Effector memory CD8-positive, alpha-beta T cell (primary cell): ENCODE measurements at places on chromosomes 5 and 9.

DNA sequence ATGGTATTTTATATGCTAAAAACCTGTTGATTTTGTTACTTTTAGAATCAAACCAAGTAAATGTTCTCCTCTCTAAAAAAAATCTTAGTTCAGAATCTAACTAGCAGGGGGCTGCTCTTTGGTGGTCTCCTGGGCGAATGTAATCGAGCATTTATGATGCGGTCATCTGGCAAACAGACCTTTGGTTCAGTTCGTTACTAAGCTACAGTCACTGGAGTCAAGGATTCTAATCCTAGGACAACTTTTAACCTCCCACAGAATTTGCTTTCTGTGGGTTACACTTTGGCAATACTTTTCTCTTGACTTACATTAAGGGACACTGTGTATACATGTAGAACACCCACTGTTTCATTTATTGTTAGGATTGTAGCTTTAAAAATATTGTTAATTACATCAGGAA, 26.3 kb upstream of the FREM1 start:
- no peak for DNase-seq

DNA sequence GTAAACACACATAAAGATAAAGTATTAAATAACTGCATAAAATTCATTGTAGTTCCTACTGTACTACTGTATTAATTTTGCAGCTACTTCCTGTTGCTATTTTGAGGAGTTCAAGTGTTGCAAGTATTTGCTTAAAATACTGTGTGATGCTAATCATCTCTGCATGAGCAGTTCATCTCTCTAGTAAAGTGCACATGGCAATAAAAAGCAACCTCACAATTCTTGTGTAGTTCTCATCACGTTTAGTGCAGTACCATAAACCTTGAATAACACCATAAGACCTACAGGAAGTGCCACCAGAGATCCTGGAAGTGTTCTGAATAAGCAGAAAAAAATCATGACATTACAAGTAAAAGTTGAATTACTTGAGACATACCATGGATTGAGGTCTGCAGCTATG, 34.6 kb downstream of the CPLANE1 start:
- no peak for DNase-seq

DNA sequence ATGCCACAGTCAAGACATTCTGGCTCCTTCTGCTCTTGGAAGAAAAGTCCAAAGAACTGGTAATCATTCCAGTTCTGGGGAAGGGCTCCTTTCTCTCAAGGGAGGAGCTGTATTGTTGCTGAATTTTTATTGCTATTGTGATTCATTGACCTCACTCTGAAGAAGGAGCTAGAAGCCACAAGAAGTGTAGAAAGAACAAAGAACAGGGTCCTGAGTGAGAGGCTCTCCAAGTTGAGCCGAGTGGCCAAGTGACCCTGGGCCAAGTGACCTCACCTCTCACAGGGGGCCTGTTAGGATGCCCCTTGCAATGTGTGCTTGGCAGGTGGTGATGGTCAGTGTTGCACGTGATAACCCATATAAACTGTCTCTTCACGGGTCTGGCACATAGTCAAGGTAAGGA, 173.3 kb downstream of the FGF18 start:
- no peak for DNase-seq

DNA sequence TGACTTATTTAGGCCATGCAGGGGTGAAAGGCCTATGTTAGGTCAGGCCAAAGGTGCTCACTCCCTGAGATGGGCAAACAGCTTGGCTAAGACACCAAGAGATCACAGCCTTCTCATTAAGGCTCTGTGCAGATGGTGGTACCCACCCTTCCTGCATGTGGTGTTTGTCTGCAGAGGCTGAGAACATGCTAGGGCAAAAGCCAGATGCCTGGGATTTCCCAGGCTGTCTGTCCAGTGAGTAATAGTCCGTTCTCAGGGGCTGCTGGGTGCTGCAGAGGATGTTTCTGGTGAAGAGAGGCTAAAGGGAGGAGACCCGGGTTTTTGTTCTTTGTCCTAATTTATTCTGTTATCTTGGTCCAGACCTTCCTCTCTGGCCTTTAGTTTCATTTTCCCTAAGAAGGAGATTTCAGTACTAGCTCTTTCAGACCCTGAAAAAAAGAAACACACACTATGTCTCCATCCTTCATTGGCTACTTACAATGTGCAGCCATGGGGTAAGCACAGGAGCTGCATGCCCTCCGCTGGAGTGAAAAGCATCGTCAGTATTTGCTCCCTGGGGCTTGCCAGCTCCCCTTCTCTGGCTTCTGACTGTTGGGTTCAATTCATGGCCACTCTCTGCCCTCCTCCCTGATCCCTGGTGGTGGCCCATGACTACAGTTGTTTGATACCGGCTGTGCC, 23.4 kb upstream of the GLRA1 start:
- DNase-seq = no peak

DNA sequence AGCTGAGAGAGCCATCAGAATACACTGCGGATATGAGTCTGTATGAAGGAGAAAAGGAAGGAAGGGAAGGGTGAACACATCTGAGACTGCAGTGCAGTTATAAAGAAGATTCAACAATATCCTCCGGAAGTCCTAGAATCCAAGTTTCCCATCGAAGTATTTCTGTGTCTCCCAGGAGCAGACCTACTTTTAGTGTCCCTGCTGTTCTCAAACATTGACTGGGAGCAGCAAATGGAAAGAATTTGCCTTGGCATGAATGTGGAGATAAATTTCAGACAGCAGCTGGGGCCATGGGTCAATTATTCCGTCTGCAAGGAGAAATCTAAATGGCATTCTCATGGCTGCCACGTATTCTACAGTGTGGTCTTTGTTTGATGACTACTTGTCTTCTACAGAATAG, 478.1 kb upstream of the SMC2 start:
- no peak for DNase-seq

- no peak for DNase-seq
These were observed 162.7 kb downstream of the SYK start for GRCh38 chr9:90964101-90965020.

DNA sequence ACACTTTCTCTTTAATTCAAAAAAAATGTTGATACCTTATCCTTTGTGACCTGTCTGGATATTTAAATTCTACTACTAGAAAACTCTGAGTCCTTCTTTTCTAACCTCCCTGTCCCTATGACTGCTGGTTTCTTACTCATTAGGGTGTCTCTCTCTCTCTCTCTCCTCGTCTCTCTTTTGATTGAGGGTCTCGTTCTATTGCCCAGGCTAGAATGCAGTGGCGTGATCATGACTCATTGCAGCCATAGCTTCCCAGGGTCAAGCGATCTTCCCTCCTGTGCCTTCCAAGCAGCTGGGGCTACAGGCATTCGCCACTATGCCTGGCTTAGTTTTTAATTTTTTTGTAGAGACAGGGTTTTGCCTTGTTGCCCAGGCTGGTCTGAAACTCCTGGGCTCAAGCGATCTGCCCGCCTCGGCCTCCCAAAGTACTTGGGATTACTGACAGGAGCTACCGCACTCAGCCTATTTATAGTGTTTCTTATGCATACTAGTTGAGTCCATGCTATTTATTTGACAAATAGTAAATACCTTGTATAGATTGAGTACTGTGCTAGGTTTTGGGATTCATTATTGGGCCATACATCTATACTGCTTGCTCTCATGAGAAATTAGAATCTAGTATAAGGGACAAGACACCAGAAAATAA, 61.9 kb downstream of the NSD1 start:
- no peak for DNase-seq

- DNase-seq = no peak
These were observed 190.3 kb downstream of the SYK start for GRCh38 chr9:90991953-90992352.

GRCh38 chr5:36147681-36148080, 4.0 kb downstream of the LMBRD2 start:
- no peak for DNase-seq

GRCh38 chr5:113157886-113158285, 181.3 kb downstream of the DCP2 start:
- DNase-seq = no peak

DNA sequence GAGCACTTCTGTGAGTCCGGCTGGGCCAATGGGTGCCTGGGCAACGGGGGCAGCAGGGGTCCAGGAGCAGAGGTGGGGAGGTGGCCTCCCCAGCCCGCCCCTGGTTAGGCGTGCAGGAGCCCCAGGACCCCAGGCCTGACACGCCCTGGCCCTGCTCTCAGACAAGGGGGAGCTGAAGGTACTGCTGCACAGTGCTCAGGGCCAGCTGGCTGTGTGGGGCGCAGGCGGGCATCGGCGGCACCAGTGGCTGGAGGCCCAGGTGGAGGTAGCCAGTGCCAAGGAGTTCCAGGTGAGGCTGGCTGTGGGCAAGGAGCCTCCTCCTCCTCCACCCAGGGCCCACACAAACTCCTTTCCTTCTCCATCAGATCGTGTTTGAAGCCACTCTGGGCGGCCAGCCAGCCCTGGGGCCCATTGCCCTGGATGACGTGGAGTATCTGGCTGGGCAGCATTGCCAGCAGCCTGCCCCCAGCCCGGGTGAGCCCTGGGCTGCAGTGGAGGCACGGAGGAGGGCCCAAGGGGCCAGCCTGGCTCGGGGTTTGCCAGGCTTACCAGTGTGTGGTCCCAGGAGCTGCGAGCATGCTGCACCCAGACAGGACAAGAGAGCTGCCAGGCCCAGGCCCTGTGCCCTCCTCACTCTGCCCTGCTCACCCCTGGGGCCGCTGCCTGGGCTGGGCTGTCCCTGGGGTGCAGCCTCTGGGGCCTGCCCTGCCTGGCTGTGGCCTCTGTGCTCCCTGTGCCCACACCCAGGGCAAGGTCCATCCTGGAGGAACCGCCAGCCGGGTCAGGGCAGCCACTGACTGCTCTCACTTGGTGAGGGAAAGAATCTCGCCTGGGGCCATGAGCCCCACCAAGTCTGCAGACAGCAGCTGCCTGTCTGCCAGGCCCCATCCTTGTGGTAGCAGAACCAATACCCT, 7.0 kb downstream of the MAMDC4 start:
- no peak for DNase-seq

GRCh38 chr5:125056671-125057485, 310.4 kb upstream of the ZNF608 start:
- DNase-seq = no peak

GRCh38 chr9:19380826-19381075, 715 bp upstream of the RPS6 start:
- no peak for DNase-seq

- no peak for DNase-seq
These were observed 42.2 kb upstream of the LCP2 start for GRCh38 chr5:170339780-170340167.

GRCh38 chr9:121696930-121697329, 45.5 kb downstream of the DAB2IP start:
- DNase-seq = no peak

- DNase-seq = no peak
These were observed 136.1 kb downstream of the GAPVD1 start for GRCh38 chr9:125397736-125398135.

DNA sequence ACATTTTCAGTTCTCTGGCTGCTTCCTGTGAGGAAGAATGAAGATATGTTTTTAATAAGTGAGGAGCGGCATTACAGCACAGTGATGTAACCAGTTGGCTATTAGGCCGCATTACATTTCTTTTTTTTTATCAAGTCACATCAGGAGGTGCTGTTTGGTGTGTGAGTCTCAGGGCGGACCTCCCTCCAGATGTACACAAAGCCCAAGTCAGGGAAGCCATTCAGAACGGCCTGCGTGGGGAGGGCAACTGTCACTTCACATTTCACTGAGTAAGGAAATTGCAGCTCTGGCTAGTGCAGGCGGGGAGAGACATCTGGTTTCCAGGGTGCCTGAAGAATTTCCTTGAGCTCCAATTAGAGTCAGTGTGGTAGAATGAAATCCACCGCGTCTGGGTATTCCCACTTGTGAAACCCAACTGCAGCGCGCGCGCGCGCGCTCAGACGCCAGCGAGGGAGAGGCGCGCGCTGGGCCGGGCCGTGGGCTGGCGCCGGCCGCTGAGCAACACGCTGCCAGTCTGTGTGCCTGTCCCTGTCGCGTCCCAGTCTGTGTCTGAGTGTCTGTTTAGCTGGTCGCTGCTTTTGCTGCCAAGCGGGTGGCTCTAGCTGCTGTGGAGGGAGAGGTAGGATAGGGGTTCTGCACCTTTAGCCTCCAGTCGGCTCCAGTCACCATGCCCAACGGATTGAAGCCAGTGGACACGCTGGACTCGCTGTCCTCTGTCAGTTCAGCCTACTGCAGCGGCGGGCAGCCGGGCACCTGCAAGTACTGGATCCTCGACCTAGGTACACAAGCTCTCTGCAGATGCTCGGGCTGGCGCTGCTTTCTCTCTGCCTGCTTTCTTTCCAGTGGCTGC, 140.8 kb upstream of the OTULINL start:
- DNase-seq = no peak

DNA sequence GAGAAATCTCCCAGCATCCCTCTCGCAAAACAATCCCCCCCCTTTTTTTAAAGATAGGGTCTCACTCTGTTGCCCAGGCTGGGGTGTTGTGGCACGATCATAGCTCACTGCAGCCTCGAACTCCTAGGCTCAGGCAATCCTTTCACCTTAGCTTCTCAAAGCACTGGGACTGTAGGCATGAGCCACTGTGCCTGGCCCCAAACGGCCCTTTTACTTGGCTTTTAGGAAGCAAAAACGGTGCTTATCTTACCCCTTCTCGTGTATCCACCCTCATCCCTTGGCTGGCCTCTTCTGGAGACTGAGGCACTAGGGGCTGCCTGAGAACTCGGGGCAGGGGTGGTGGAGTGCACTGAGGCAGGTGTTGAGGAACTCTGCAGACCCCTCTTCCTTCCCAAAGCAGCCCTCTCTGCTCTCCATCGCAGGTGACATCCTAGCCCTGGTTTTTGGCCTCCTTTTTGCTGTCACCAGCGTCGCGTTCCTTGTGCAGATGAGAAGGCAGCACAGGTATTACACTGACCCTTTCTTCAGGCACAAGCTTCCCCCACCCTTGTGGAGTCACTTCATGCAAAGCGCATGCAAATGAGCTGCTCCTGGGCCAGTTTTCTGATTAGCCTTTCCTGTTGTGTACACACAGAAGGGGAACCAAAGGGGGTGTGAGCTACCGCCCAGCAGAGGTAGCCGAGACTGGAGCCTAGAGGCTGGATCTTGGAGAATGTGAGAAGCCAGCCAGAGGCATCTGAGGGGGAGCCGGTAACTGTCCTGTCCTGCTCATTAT, 6.8 kb downstream of the CA9 start:
- no peak for DNase-seq

DNA sequence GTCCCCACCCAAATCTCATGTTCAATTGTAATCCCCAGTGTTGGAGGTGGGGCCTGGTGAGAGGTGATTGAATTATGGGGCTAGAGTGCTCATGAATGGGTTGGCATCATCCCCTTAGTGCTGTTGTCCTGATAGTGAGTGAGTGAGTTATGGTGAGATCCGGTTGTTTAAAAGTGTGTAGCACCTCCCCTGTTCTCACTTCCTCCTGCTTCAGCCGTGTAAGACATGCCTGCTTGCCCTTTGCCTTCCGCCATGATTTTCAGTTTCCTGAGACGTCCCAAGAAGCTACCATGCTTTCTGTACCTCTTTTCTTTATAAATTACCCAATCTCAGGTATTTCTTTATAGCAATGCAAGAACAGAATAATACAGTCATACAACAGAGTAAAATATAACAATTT, 742 bp upstream of the LECT2 start:
- DNase-seq = no peak

GRCh38 chr5:56449071-56449640, 216.0 kb upstream of the ANKRD55 start:
- DNase-seq = no peak

- DNase-seq = no peak
These were observed 699.2 kb downstream of the IRX1 start for GRCh38 chr5:4294878-4295277.

GRCh38 chr5:25448190-25448621, 803.4 kb upstream of the CDH10 start:
- DNase-seq = no peak
